ENCODE measurements at places on chromosomes 7 and 10.

- DNase-seq = no peak
These were observed 116.2 kb upstream of the GPR26 start for GRCh38 chr10:123549761-123550454.

- DNase-seq = no peak
These were observed 296.8 kb upstream of the ZMIZ1 start for GRCh38 chr10:78771808-78772455.

- no peak for DNase-seq
These were observed 30.1 kb upstream of the PRTFDC1 start for GRCh38 chr10:24982319-24983112.

DNA sequence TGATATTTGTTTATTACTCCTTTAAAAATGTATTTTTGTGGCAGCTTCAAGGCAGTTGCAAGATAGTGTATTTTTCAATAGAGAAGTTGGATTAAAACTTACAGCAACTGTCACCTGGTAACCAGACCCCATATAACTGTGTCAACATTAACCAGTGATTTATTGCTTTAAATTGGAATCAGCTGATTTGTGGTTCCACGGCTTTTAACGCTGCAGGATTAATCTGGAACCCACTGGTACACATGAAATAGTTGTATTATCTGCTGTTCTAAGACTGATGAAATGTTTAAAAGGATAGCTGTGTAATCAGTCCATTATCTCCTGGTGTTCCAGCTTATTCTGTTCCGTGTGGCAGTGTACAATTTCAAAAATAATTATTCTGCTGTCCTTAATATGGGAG lies 180.2 kb downstream of the CELF2 start:
- DNase-seq = no peak

DNA sequence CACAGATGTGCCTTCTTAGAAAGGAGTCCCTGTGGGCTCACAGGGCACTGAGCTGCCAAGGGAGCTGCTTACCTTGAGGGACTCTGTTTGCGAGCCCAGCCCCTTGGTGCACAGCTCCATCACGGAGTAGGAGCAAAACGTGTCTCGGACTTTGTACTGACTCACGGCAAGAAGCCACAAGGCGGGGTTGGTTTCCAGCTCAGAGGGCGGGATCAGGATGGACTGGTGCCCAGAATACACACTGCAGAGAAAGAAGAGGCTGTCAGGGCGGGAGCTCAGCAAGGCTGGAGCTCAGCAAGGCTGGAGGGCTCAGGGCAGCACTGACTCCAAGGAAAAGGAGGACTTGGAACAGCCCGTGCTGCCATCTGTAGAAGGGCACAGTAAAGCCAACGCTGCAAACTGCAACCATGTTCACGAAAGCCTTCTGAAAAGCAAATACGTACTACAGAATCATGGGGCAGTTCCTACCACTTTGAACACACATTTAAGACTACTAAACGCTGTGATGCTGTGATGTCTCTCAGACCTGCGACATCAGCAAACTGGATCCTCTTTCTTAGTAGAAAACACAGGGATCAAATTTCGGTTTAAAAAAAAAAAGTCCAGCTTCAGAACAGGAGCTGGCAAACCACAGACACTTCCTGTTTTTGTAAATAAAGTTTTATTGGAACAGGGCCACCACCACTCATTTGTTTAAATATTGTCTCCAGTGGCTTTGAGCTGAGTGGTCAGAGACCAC lies 194.3 kb downstream of the ZMYND11 start:
- no peak for DNase-seq

GRCh38 chr7:135706858-135707569 lies 21.0 kb downstream of the SLC13A4 start:
- no peak for DNase-seq

GRCh38 chr7:92259610-92260247 lies 14.0 kb downstream of the ANKIB1 start:
- DNase-seq = no peak

- DNase-seq = no peak
These were observed 260.9 kb downstream of the AHR start for GRCh38 chr7:17559388-17559787.

DNA sequence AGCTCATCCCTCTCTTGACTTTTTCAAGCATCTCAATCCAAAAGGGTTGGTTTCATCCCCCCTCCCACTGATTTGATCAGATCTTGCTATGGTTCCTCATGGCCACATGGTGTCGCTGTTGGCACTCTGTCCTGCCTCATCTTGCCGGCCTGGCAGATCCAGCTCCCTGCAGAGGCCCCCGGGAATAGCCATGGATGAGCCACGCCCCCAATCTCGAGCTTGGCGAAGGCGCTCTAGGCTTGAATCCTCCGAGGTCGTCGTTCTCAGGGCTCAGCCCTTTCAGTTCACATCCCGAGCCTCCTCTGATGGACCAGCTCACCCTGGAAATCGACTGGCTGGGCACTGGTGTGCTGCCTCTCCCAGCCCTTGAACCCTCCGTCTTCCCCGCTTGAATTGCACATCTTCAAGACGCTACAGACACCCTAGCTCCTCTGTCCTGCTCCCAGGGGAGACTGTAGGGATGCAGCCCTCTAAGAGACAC lies 628.7 kb downstream of the TYW1 start:
- no peak for DNase-seq

DNA sequence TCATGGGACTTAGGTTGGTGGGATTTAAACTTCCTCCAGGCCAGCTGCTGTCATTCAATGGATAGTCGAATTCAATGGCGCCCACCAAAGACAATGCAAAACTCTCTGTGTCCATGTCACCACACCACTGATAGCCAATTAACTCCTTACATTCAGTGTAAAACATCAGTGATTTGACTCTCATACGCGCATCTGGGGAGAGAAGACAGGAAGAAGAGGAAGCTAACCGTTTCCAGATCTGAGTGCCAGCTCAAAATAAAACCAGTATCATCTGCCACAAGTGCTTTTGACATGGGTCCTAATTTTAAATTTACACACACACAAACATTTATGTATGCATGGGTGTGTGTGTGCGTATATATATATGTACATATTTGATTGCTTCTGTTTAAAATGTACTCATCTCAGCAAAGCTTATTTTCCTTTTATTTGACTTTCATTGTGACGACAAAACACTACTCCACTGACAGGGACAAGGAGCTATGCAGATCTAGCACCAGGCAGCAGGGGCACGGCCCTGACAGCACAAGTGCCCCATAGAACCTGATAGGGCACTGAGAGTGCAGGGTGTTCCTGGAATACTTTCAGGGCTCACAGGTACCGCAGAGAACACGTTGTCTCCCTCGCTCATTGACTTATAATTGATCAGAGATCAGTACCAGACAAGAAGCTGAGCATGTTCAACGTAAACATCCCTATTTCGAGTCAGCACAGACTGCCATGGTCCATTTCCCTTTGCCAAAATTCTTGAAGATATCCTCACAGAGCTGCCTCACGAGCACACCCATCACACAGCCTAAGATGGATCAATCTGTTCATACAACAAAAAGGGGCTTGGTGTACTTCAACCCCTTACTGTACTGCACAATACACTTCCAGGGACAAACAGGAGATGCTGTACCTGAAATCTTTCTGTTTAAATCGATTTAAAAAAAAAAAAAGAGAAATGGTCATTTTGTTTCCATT lies 176.1 kb downstream of the COBL start:
- DNase-seq = no peak

DNA sequence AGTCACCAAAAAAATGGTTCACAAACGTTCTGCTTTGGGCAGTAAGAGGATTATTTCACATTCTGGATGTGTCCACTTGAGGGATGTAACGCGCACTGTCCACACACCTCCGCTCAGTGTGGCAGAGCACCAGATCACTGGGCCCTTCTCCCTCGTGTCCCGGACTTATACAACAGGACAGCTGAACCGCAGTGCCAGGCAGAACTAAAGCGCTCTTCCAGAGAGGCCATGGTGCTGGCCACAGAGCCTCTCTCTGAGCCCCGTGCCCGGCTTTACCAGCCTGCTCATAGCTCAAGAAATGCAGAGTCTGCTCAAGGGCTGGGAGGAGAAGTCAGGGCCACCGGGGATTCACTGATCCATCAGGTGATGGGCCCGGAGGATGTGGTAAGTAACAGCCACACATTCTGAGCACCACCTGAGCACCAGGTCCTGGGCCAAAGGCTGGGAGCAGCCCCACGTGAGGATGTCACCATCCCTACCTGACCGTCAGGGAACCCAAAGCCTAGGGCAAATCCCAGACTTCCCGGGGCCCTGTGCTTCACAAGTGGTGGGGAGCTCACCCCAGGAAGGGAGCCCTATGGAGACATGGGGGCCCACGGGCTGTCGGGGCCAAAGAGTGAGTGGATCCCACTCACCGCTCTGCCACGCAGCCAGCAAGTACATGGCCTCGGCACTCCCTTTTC lies 74.9 kb downstream of the FAM53B start:
- DNase-seq = no peak

GRCh38 chr7:94228223-94228622 lies 166.5 kb upstream of the COL1A2 start:
- no peak for DNase-seq

- DNase-seq = no peak
These were observed 107.4 kb downstream of the GSAP start for GRCh38 chr7:77308792-77309191.

DNA sequence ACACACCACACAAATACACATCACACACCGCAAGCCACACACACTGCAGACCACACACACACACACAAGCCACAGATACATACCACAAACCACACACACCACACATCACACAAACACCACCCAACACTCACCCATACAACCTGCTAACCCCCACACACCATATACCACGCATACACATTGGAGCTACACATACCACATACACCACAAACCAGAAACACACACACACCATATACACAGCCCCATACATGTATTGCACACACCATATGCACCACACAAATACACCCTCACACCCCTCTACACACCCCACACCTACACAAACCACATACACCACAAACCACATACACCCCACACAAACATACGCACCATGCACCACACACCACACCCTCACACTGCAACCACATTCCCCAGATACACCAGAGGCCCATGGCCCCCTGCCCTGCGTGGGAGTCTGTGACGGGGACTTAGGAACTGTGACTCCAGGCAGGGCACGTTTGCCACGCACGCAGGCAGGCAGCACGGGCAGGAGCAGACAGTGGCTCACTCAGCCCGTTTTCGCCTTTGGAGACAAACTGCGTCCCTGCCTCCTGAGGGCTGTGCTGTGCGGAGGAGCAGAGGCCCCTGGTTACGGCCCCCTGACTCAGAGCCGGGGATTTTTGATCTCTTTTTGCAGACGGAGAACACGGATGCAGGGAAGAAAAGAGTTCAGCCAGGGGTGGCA lies 52.6 kb downstream of the TMEM209 start:
- no peak for DNase-seq

- DNase-seq = no peak
These were observed 70.1 kb downstream of the TNS3 start for GRCh38 chr7:47511699-47512370.

- DNase-seq = no peak
These were observed 184.3 kb upstream of the CTBP2 start for GRCh38 chr10:125344573-125345171.

DNA sequence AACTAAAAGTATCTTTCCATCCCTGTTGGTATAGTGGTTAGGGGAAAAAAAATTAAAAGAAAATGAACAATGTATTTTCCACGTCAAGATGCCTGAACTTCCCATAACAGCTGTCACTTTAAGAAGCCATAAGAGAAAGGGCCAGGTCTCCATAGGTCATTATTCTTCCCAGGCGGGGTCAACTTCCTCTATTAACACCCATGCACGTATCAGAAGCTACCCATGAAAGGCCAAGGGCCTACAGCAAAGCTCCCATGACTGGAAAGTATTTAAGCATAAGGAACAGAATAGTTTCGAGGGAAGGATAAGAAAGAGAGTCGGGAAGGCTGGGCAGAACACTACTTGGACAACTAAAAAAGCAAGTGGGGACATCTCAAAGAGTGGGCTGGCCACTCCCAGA lies 40.1 kb downstream of the RBM28 start:
- no peak for DNase-seq

DNA sequence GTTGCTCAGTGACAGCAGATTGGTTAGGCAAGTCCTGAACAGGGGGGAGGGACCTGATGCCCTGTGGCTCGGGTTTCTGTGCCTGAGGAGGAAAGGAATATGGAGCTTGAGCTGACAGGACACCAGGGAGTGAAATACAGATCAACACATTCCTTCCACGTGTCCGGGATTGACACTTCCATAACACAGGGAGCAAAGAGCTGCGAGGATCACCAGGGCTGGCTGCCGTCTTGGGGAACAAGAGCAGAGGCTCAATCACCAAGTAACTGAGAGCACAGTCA lies 36.7 kb upstream of the EFCAB10 start:
- no peak for DNase-seq

DNA sequence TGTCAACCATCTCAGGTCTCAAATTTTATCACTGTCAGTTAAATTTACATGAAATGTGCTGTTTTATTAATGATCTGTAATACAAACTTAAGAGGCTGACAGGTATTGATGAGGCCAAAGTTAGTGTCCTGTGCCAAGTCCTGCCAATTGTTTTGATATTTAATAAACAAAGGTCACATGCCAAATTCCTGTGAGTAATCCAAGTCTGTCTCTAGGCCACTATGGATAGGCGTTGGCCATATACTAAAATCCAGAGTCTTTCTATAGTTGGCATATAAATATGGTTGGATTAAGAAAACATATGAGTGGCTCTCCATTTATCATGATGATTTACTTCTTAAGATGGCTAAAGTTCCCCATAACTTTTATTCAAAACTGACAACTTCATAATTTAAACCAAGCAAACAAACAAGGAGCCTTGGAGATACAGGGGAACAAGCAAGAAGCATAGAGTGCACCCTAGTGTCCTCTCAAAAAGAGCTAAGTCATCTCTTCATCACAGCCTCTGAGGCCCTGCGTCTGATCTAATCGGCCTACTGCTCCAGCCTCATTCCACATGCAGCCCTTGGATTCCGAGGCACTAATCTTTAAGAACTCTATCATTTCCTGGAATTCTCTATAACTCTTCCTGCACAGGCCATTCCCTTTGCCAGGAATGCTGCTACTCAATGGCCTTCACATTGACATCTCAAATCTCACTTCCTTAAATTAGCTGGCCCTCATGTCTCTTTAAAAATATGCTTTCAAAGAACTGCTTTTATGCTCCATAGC lies 32.7 kb upstream of the NRCAM start:
- DNase-seq = no peak

GRCh38 chr7:4738711-4739527 lies 36.5 kb upstream of the AP5Z1 start:
- DNase-seq = no peak

GRCh38 chr10:12499076-12499986 lies 150.0 kb downstream of the CAMK1D start:
- DNase-seq = no peak

GRCh38 chr10:26438534-26439341 lies 597 bp downstream of the APBB1IP start:
- peak; percentile 48 for DNase-seq

- no peak for DNase-seq
These were observed 23.2 kb upstream of the PIP4K2A start for GRCh38 chr10:22737587-22737986.

All from activated CD8-positive, alpha-beta memory T cell treated with anti-CD3 and anti-CD28 coated beads for 48 hours (primary cell).